Stomach (tissue), 19 donors: ENCODE measurements at places on chromosomes 13 and 19. TPM values are rescaled to one million over a fixed set of nuclear protein-coding genes. Genes with fewer than 3 reads are reported as not detected.

Gene ZNF835
- 0.48 TPM for polyA plus RNA-seq

Gene CERS1
- polyA plus RNA-seq = 0.61 TPM

Gene RINL
- polyA plus RNA-seq = 6.9 TPM

Gene GGN
- 0.30 TPM for polyA plus RNA-seq

Gene SYNGR4
- not detected for polyA plus RNA-seq

Gene LYL1
- polyA plus RNA-seq = 4.1 TPM

Gene APC2
- 0.10 TPM for polyA plus RNA-seq

Gene PSMD8
- 116 TPM for polyA plus RNA-seq

Gene LRRC8E
- 2.1 TPM for polyA plus RNA-seq

Gene DEDD2
- polyA plus RNA-seq = 22.0 TPM

Gene ZNF610
- 2.6 TPM for polyA plus RNA-seq

- H3K4me1 ChIP-seq = no peaks in the 10 kb centered on the region
- H3K4me3 ChIP-seq = no peak overlapping the region
Observed at GRCh38 chr13:105660561-105660960, 874.9 kb downstream of the EFNB2 start.

DNA sequence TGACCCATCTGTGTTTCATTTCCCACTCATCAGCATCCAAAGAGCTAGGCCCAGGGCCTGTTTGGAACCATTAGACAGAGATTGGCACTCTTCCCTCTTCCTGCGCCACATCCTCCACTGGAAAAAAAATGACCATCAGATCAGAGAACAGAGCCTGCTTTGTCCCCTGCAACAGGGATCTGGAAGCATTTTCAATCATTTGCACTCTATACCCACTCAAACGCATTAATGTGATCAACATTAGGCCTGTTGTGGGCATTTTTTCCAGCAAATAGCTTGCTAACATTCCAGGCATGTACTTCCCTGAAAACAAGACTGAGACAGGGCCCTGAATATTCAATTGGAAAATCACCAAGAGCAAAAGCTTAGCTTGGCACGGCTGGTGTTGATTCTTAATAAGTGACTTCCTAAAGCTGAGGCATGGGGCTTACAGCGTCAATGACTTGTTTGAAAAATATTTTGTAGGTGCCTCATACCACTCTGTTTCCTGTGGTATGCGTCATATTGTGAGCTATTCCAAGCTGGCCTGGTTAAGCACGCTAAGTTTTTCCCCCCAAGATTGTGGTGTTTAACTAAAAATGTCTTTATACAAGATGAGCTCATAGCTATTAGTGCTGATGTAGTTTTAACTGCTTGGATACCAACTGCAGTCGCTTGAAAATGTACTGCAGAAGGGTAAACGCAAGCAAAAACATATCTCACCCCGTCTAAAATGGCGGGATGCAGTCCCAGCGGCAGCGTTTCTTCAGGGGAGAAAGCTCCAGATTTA lies 404.4 kb downstream of the SPRY2 start:
- no peak overlapping the region for H3K4me3 ChIP-seq
- H3K27ac ChIP-seq = peak overlapping the region; percentile 73
- no peaks in the 10 kb centered on the region for H3K36me3 ChIP-seq
- no peaks in the 10 kb centered on the region for H3K27me3 ChIP-seq
- no peak for DNase-seq

GRCh38 chr13:98311200-98311548 lies 134.1 kb upstream of the RNF113B start:
- no peaks in the 10 kb centered on the region for H3K27me3 ChIP-seq
- DNase-seq = no peak
- H3K4me3 ChIP-seq = no peak overlapping the region
- peak overlapping the region; percentile 9 for H3K27ac ChIP-seq
- H3K36me3 ChIP-seq = no peaks in the 10 kb centered on the region
- peaks cover 32% of the 10 kb centered on the region for H3K4me1 ChIP-seq

GRCh38 chr13:43905435-43906031 lies 25.8 kb downstream of the LACC1 start:
- H3K27me3 ChIP-seq = no peaks in the 10 kb centered on the region
- H3K4me1 ChIP-seq = peaks cover 9% of the 10 kb centered on the region
- H3K4me3 ChIP-seq = no peak overlapping the region
- H3K36me3 ChIP-seq = no peaks in the 10 kb centered on the region

GRCh38 chr13:114038211-114038613 lies 64.3 kb upstream of the C13orf46 start:
- H3K4me3 ChIP-seq = no peak overlapping the region
- H3K27ac ChIP-seq = no peak overlapping the region
- H3K36me3 ChIP-seq = peaks cover 24% of the 10 kb centered on the region
- peaks cover 13% of the 10 kb centered on the region for H3K4me1 ChIP-seq
- no peaks in the 10 kb centered on the region for H3K27me3 ChIP-seq
- DNase-seq = no peak

GRCh38 chr13:65479692-65480091 lies 1750.4 kb downstream of the PCDH9 start:
- H3K4me3 ChIP-seq = no peak overlapping the region
- H3K27ac ChIP-seq = no peak overlapping the region
- H3K4me1 ChIP-seq = no peaks in the 10 kb centered on the region
- no peaks in the 10 kb centered on the region for H3K36me3 ChIP-seq

DNA sequence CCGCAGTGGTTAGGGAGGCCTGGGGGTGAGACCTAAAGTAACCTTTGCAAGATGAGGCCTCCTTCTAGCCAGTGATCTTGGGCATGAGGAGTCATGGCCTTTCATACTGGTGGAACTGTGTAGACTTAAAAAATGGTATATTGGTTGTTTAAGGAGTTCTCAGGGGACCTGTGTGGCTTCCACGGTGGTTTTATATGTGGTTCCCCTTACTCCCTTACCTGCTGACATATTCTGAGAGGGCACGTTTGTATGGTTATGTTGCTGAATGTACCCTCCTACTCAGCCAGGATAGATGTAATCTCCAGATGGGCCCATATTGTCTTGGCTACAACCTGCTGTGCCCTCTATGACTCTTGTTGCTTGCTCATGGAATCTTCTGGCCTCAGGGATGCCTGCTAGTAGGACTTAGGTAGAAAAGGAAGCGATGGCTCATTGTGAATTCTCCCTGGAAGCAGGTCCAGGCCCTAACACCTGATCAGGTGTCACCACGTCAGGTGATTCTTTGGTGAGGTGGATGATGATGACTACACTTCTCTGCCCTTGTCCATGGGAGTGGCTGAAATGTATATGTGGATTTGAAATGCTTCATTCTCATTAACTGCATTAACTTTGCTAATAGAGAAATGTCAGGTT lies 1.8 kb downstream of the ZNF460 start:
- peaks cover 16% of the 10 kb centered on the region for H3K4me1 ChIP-seq
- peak overlapping the region; percentile 99 for H3K27ac ChIP-seq
- no peaks in the 10 kb centered on the region for H3K27me3 ChIP-seq
- H3K36me3 ChIP-seq = peaks cover 50% of the 10 kb centered on the region

DNA sequence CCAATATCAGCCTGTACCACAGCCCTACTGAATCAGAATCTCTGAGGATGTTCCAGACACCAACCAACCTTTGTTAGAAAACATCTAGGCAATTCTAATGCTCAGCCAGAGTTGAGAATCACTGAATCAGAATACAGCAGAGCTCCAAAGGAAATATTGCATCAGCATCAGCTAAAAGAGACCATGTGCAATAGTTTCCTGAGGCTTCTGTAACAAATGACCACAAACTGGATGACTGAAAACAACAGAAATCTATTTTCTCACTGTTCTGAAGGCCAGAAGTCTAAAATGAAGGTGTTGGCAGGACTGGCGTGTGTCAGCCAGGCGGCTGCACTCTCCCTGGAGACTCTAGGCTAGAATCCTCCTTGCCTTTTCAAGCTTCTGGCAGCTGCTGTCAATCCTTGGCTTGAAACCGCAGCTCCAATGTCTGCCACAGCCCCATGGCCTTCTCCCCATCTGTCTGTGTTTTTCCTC lies 1.2 kb upstream of the DCT start:
- DNase-seq = no peak
- no peak overlapping the region for H3K27ac ChIP-seq
- H3K4me3 ChIP-seq = no peak overlapping the region
- no peaks in the 10 kb centered on the region for H3K4me1 ChIP-seq
- H3K36me3 ChIP-seq = no peaks in the 10 kb centered on the region

GRCh38 chr13:74866101-74866500 lies 615.9 kb downstream of the TBC1D4 start:
- H3K27me3 ChIP-seq = no peaks in the 10 kb centered on the region
- H3K27ac ChIP-seq = no peak overlapping the region
- H3K36me3 ChIP-seq = no peaks in the 10 kb centered on the region
- DNase-seq = peak; percentile 53

DNA sequence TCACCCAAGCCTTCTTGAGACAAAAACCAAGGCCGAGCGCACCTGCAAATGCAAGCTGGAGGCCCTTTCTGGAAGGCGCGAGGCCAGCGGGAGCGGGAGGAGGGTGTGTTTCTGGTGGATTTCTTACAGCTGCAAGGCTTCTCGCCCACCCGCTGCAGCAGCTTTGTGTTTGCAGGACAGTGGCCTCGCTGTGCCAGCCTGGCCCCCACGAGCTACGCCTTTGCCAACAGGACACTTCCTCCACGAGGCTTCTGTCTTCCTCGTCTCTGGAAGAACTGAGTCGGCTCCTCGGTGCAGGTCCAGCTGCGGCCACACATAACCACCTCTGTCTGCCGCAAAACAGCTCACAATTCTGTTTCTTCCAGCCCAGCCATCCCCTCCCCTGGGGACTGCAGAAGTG lies 10.1 kb downstream of the ATCAY start:
- H3K36me3 ChIP-seq = no peaks in the 10 kb centered on the region
- H3K4me1 ChIP-seq = no peaks in the 10 kb centered on the region
- no peaks in the 10 kb centered on the region for H3K27me3 ChIP-seq
- no peak overlapping the region for H3K27ac ChIP-seq
- H3K4me3 ChIP-seq = no peak overlapping the region
- DNase-seq = no peak

GRCh38 chr19:17726136-17726741 lies 7.0 kb downstream of the MAP1S start:
- no peak for DNase-seq
- H3K27ac ChIP-seq = no peak overlapping the region
- H3K4me1 ChIP-seq = peaks cover 20% of the 10 kb centered on the region
- no peaks in the 10 kb centered on the region for H3K27me3 ChIP-seq
- H3K36me3 ChIP-seq = peaks cover 86% of the 10 kb centered on the region

DNA sequence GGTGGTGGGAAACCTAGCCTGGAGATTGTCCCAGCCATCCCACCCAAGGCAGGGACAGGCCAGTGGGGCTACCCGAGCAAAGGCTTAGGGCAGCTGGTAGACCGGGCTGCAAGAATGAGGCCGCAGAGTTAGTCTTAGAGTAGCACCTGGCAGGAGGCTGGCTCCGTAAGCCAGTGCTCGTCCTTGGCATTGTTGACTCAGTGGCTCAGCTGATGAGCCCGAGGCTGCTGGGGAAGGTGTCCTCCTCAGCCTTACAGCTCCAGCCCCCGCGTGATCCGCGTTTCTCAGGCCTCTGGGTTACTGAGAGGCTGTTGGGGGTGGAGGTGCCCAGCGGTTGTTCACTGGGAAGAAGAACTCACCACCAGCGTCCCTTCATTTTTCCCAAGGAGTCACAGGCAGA lies 24.7 kb downstream of the PPP1R37 start:
- no peaks in the 10 kb centered on the region for H3K36me3 ChIP-seq
- no peak overlapping the region for H3K4me3 ChIP-seq
- DNase-seq = no peak
- no peaks in the 10 kb centered on the region for H3K27me3 ChIP-seq
- H3K4me1 ChIP-seq = peaks cover 96% of the 10 kb centered on the region

GRCh38 chr13:20125783-20126165 lies 35.1 kb downstream of the GJA3 start:
- H3K4me3 ChIP-seq = no peak overlapping the region
- H3K4me1 ChIP-seq = peaks cover 12% of the 10 kb centered on the region
- peaks cover 16% of the 10 kb centered on the region for H3K27me3 ChIP-seq
- no peak for DNase-seq
- no peak overlapping the region for H3K27ac ChIP-seq
- H3K36me3 ChIP-seq = no peaks in the 10 kb centered on the region

DNA sequence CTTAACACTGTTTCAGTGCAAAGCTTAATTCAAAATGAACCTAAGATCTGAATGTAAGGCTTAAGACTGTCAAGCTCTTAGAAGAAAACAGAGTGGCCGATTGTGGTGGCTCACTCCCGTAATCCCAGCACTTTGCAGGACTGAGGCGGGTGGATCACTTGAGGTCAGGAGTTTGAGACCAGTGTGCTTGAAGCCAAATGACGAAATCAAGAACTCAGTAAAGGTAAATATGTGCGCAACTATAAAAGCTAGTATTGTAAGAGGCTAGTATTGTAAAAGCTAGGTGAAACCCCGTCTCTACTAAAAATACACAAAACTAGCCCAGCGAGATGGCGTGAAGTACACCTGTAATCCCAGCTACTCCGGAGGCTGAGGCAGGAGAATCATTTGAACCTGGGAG lies 12.7 kb downstream of the ATP4B start:
- H3K27me3 ChIP-seq = no peaks in the 10 kb centered on the region
- DNase-seq = no peak
- H3K36me3 ChIP-seq = peaks cover 19% of the 10 kb centered on the region
- peaks cover 18% of the 10 kb centered on the region for H3K4me1 ChIP-seq
- no peak overlapping the region for H3K4me3 ChIP-seq

- no peak overlapping the region for H3K4me3 ChIP-seq
- no peak overlapping the region for H3K27ac ChIP-seq
- no peaks in the 10 kb centered on the region for H3K36me3 ChIP-seq
Observed at GRCh38 chr13:110971486-110971885, 56.6 kb upstream of the ANKRD10 start.

DNA sequence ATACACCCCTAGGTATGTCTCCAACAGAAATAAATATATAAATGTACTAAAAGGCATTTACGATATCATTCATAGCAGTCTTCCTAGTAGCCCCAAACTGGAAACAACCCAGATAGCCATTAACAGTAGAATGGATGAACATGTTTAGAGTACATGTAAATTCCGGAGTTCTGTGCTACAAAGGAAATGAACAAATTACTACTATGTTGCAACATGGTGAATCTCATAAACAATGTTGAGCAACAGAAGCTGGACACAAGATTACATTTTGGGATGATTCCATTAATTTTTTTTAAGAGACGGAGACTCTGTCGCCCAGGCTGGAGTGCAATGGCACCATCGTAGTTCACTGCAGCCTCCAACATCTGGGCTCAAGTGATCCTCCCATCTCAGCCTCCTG lies 5.9 kb upstream of the SLC7A10 start:
- H3K36me3 ChIP-seq = no peaks in the 10 kb centered on the region
- H3K4me3 ChIP-seq = no peak overlapping the region
- DNase-seq = no peak
- no peak overlapping the region for H3K27ac ChIP-seq
- H3K4me1 ChIP-seq = peaks cover 16% of the 10 kb centered on the region

DNA sequence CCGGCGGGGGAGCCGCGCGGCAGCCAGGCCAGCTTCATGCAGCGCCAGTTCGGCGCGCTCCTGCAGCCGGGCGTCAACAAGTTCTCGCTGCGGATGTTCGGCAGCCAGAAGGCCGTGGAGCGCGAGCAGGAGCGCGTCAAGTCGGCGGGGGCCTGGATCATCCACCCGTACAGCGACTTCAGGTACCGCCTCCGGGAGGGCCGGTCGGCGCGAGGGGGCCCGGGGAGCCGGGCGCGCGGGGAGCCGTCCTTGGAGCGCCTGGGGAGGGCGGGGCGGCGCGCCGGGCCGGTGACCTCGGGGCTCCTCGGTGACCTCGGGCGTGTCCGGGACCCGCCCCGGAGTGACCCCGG lies 690 bp downstream of the HCN2 start:
- H3K36me3 ChIP-seq = no peaks in the 10 kb centered on the region
- H3K4me3 ChIP-seq = no peak overlapping the region
- peaks cover 33% of the 10 kb centered on the region for H3K27me3 ChIP-seq
- DNase-seq = peak; percentile 64

GRCh38 chr13:25886438-25887214 lies 165.2 kb downstream of the SHISA2 start:
- H3K27me3 ChIP-seq = no peaks in the 10 kb centered on the region
- H3K36me3 ChIP-seq = no peaks in the 10 kb centered on the region
- peaks cover 4% of the 10 kb centered on the region for H3K4me1 ChIP-seq
- no peak for DNase-seq
